PC-9 (cell line): ENCODE measurements at places on chromosomes 7 and 10. TPM values are rescaled to one million over a fixed set of nuclear protein-coding genes. Genes with fewer than 3 reads are reported as not detected.

Gene PKD1L1
- total RNA-seq: 0.07 and 0.08 TPM in 2 replicates

Gene RFC2
- 65.5 and 75.7 TPM in 2 replicates for total RNA-seq

Gene HHEX
- 5.8 and 7.8 TPM in 2 replicates for total RNA-seq

Gene OGDHL
- total RNA-seq: not detected in 2 replicates

Gene RP9
- total RNA-seq: 15.4 and 22.1 TPM in 2 replicates

Gene NPS
- total RNA-seq: not detected in 2 replicates

Gene UNCX
- total RNA-seq: not detected in 2 replicates

Gene BCL7B
- 57.1 and 70.4 TPM in 2 replicates for total RNA-seq

Gene ASB4
- not detected in 2 replicates for total RNA-seq

Gene ZNF365
- 1.3 and 1.8 TPM in 2 replicates for total RNA-seq

Gene MRC1
- total RNA-seq: 0.07 TPM in 1 of 2 replicates, not detected in the other

Gene PNLIPRP2
- total RNA-seq: not detected in 2 replicates

Gene DGKI
- total RNA-seq: 0.41 and 0.65 TPM in 2 replicates

Gene WASL
- 31.4 and 40.3 TPM in 2 replicates for total RNA-seq

Gene C7orf33
- total RNA-seq: not detected in 2 replicates

Gene ADIRF
- total RNA-seq: 51.0 and 72.8 TPM in 2 replicates

Gene KIF20B
- total RNA-seq: 14.1 and 34.5 TPM in 2 replicates
